Natural killer cell (primary cell): ENCODE measurements at places on chromosomes 7 and 10. TPM values are rescaled to one million over a fixed set of nuclear protein-coding genes. Genes with fewer than 3 reads are reported as not detected.

DNA sequence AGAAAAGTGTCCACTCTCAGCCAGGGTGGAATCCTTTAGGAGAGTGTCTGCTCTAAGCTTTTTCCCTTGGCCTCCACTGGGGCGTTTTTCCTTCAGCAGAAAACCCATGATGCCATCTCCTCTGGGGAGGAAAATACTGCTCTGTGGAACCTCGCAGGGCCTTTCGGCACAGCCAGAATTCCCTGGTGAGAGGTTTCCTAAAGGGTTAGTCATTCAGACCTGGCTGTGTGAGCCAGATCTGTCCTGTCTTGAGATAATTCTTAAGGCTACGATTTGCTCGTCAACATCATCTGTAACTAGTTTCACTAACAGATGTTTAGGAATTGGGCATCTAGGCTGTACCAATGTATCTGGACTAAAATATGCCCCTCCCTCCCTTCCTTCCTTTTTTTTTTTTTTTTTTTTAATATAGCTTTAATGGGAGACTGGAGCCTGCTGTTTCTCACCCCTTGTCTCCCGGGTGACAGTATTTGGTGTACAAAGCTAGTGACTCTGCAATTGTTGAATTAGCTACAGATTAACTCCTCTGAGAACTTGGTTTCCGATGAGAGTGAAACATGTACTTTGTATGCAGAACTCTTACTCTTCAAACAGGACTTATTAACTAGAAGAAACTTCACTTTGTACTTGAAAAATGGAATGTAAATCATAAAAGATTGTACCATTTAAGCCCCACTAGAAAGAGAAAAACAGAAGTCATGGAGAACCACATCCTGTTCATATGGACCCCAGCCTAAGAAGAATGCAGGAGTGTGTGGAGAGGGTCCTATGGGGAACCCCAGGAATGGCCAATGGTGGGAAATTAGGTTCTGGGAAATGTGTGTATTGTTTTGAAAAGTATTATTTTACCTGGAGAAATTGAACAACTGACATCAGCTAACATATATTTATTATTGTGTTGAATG lies 230.9 kb downstream of the CAMK1D start:
- no peaks in the 10 kb centered on the region for H3K4me1 ChIP-seq
- no peak overlapping the region for H3K27ac ChIP-seq
- DNase-seq = no peak
- H3K36me3 ChIP-seq = no peaks in the 10 kb centered on the region

GRCh38 chr7:104908636-104909035 lies 105.4 kb upstream of the KMT2E start:
- H3K27me3 ChIP-seq = no peaks in the 10 kb centered on the region
- no peaks in the 10 kb centered on the region for H3K4me1 ChIP-seq
- H3K36me3 ChIP-seq = no peaks in the 10 kb centered on the region
- no peak overlapping the region for H3K27ac ChIP-seq
- H3K4me3 ChIP-seq = no peak overlapping the region
- no peak for DNase-seq

- no peaks in the 10 kb centered on the region for H3K36me3 ChIP-seq
- H3K4me3 ChIP-seq = no peak overlapping the region
- peaks cover 2% of the 10 kb centered on the region for H3K27me3 ChIP-seq
- no peak overlapping the region for H3K27ac ChIP-seq
- no peaks in the 10 kb centered on the region for H3K4me1 ChIP-seq
These were observed 19.9 kb upstream of the MEST start for GRCh38 chr7:130471974-130472373.

GRCh38 chr7:67432536-67433234 lies 436.1 kb downstream of the TYW1 start:
- no peak overlapping the region for H3K4me3 ChIP-seq
- no peaks in the 10 kb centered on the region for H3K27me3 ChIP-seq
- DNase-seq = no peak
- H3K4me1 ChIP-seq = no peaks in the 10 kb centered on the region

- no peak overlapping the region for H3K27ac ChIP-seq
- no peak for DNase-seq
- H3K4me3 ChIP-seq = no peak overlapping the region
- H3K4me1 ChIP-seq = no peaks in the 10 kb centered on the region
- H3K27me3 ChIP-seq = no peaks in the 10 kb centered on the region
- H3K36me3 ChIP-seq = peaks cover 78% of the 10 kb centered on the region
These were observed 129.2 kb downstream of the APBB1IP start for GRCh38 chr10:26567351-26567721.

- peaks cover 42% of the 10 kb centered on the region for H3K36me3 ChIP-seq
- H3K4me3 ChIP-seq = no peak overlapping the region
- H3K27ac ChIP-seq = no peak overlapping the region
- DNase-seq = no peak
These were observed 53.7 kb downstream of the C1GALT1 start for GRCh38 chr7:7236041-7236440.

- no peak for DNase-seq
- no peaks in the 10 kb centered on the region for H3K4me1 ChIP-seq
- no peaks in the 10 kb centered on the region for H3K36me3 ChIP-seq
- no peak overlapping the region for H3K27ac ChIP-seq
These were observed 418.9 kb downstream of the XPNPEP1 start for GRCh38 chr10:109504401-109504800.

DNA sequence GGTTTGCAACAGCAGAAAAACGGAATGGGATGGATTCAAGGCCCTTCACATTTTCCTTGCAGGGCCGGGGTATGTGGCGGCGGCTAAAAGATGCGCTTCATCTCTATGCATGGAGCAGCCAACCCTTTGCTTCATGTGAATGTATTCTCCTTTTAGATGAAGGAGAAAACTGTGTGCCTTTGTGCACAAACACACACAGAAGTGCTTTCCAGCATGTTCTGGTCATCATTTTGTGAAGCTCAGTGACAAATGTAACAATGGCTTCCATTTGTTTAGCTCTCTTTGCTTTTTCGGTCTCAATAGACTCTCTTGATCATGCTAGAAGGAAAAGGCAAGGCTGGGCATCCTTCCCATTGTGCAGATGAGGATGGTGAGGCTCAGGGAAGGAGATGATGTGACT lies 161.7 kb upstream of the MKI67 start:
- H3K27me3 ChIP-seq = peaks cover 7% of the 10 kb centered on the region
- no peak overlapping the region for H3K27ac ChIP-seq
- no peaks in the 10 kb centered on the region for H3K36me3 ChIP-seq
- H3K4me1 ChIP-seq = no peaks in the 10 kb centered on the region
- H3K4me3 ChIP-seq = no peak overlapping the region

GRCh38 chr7:66626331-66626934 lies 2.2 kb upstream of the KCTD7 start:
- no peak overlapping the region for H3K4me3 ChIP-seq
- H3K36me3 ChIP-seq = no peaks in the 10 kb centered on the region
- peaks cover 31% of the 10 kb centered on the region for H3K4me1 ChIP-seq
- no peaks in the 10 kb centered on the region for H3K27me3 ChIP-seq
- DNase-seq = no peak

- H3K27me3 ChIP-seq = no peaks in the 10 kb centered on the region
- DNase-seq = no peak
- H3K4me3 ChIP-seq = no peak overlapping the region
- H3K36me3 ChIP-seq = no peaks in the 10 kb centered on the region
These were observed 9.2 kb upstream of the SVIL start for GRCh38 chr10:29643771-29644501.

DNA sequence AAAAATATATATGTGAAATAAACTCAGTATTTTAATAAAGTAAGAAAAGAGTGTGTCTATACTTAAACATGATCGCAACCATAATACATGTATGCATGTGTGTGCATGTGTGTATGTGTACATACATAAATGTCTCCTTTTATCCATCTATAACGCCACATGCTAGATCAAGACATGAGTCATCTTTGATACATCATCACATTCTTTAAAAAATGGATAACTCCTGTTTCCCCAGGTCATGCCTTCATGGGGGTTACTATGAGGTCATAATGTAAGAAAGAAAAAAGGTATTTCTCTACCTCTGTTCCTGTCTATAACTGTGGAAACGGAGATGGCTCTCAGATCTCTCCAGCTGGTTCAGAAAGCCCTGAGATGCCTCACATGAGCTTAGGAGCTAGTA lies 41.2 kb downstream of the LSMEM1 start:
- no peak overlapping the region for H3K4me3 ChIP-seq
- H3K27me3 ChIP-seq = no peaks in the 10 kb centered on the region
- no peaks in the 10 kb centered on the region for H3K4me1 ChIP-seq

DNA sequence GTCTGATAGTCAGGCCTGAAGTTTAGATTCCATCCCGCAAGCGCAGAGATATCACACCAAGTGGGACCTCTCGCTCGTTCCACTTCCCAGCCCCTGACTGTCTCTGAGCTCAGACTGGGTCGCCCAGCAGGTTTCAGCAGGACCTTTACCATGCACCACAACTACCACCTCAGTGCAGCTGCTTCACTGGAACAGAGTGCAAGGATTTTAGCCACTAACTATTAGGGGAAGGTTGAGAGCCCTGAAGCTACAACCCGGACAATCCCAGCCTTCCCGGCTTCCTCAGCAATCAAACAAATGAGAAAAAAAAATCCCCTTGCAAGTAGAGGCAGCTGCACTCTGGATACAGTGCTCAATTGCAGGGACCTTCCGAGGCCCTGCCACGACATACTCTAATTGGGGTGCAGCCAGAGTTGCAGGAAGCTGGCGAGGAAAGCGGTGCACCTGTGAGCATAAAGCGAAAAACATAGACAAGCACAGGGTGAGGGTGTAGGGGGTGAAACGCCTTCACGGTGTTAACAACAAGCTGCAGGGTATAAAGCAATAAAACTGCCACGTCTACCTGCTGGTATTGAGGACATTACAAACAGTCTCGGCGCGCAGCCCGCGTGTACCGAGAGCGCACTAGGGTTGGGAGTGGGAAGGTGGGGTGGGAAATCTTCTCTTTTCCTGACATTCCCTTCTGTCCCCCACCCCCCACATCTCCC lies 2.6 kb upstream of the DLX6 start:
- no peaks in the 10 kb centered on the region for H3K36me3 ChIP-seq
- no peak overlapping the region for H3K4me3 ChIP-seq
- H3K4me1 ChIP-seq = peaks cover 25% of the 10 kb centered on the region
- no peak for DNase-seq
- peaks cover 74% of the 10 kb centered on the region for H3K27me3 ChIP-seq

DNA sequence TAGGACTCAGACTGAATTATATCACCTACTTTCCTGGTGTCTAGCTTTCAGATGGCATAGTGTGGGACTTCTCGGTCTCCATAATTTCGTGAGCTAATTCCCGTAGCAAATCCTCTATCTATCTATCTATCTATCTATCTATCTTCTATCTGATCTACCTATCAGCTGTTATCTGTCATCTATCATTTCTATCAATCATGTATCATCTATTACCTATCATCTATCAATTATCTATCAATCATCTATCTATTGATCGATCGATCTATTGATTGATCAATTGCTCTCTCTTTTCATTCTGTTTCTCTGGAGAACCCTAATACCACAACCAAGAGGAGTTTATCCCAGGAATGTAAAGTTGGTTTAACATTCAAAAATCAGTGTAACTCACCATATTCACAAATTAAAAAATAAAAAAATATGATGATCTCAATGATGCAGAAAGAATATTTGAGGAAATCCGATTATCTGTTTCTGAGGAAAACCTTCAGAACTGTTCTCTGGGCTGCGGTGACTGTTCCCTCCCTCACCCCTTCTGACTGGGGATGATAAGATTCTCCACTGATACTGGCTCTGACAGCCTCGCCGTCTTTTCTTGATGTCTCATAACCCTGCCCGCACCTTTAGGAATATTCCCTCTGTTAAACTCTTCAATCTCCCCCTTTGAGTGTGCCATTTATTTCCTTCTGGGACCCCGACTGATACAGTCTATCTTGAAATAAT lies 147.7 kb downstream of the ACTR3B start:
- no peak overlapping the region for H3K4me3 ChIP-seq
- no peaks in the 10 kb centered on the region for H3K4me1 ChIP-seq
- no peaks in the 10 kb centered on the region for H3K36me3 ChIP-seq
- DNase-seq = no peak
- H3K27me3 ChIP-seq = no peaks in the 10 kb centered on the region

GRCh38 chr10:62744136-62744535 lies 60.4 kb upstream of the ADO start:
- H3K36me3 ChIP-seq = no peaks in the 10 kb centered on the region
- DNase-seq = no peak
- no peak overlapping the region for H3K27ac ChIP-seq
- no peak overlapping the region for H3K4me3 ChIP-seq

DNA sequence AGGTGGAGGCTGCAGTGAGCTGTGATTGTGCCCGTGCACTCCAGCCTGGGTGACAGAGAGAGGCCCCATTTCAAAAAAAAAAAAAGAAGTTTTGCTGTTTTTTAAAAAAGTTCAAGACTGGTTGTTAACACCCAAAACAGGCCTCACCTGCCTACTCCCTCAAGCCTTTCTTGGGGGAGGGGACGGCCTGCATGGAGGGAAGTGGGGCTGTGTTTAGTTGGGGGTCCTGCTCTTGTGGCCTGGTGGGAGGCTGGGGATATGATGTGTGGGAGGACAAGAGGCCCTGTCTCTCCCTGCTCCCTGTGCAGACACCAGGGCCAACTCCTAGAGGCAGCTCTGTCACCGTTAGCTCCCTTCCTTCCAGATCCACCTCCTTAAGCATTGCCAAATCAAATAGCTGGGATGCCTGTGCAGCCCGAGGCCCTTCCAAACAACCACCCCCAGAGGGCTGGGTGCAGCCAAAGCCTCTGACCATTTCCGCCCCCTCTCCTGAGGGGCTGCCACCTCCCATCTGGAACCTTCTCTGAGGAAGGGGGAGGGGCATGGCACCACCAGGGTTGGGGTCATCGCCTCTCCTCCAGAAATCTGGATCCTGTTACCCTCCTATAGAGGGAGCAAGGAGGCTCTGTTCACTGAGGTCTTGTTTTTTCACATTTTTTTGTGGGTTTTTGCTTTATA lies 32.9 kb upstream of the ANKRD2 start:
- H3K4me1 ChIP-seq = peaks cover 8% of the 10 kb centered on the region
- no peak overlapping the region for H3K4me3 ChIP-seq
- H3K27ac ChIP-seq = no peak overlapping the region
- no peaks in the 10 kb centered on the region for H3K27me3 ChIP-seq
- H3K36me3 ChIP-seq = no peaks in the 10 kb centered on the region

- H3K4me3 ChIP-seq = no peak overlapping the region
- no peaks in the 10 kb centered on the region for H3K36me3 ChIP-seq
- H3K27ac ChIP-seq = no peak overlapping the region
These were observed 48.2 kb downstream of the SMURF1 start for GRCh38 chr7:99095698-99096097.

- H3K4me3 ChIP-seq = no peak overlapping the region
- no peaks in the 10 kb centered on the region for H3K36me3 ChIP-seq
- DNase-seq = no peak
- no peak overlapping the region for H3K27ac ChIP-seq
- H3K27me3 ChIP-seq = peaks cover 6% of the 10 kb centered on the region
These were observed 38.5 kb downstream of the IGF2BP3 start for GRCh38 chr7:23431702-23432199.

DNA sequence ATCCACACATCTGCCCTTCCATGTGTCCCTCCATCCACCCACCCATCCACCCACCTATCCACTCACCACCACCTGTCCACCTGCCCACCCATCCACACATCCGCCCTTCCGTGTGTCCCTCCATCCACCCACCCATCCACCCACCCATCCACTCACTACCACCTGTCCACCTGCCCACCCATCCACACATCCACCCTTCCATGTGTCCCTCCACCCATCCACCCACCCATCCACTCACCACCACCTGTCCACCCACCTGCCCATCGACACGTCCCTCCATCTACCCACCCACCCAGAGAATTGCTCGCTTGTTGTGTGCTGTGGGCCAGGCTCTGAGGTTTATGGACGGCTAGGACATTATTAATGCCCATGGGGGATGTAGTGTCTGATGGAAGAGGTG lies 500.2 kb downstream of the DNAJB6 start:
- no peaks in the 10 kb centered on the region for H3K4me1 ChIP-seq
- DNase-seq = no peak
- H3K27ac ChIP-seq = no peak overlapping the region

Gene RPA3
- total RNA-seq = 25.9 TPM

Gene NAT16
- not detected for total RNA-seq

Gene ASB15
- not detected for total RNA-seq
